WERI-Rb-1 (cell line): ENCODE measurements at places on chromosomes 6 and 20.

- peak; percentile 88 for DNase-seq
Observed at GRCh38 chr6:47097092-47097945, 55.2 kb upstream of the ADGRF1 start.

DNA sequence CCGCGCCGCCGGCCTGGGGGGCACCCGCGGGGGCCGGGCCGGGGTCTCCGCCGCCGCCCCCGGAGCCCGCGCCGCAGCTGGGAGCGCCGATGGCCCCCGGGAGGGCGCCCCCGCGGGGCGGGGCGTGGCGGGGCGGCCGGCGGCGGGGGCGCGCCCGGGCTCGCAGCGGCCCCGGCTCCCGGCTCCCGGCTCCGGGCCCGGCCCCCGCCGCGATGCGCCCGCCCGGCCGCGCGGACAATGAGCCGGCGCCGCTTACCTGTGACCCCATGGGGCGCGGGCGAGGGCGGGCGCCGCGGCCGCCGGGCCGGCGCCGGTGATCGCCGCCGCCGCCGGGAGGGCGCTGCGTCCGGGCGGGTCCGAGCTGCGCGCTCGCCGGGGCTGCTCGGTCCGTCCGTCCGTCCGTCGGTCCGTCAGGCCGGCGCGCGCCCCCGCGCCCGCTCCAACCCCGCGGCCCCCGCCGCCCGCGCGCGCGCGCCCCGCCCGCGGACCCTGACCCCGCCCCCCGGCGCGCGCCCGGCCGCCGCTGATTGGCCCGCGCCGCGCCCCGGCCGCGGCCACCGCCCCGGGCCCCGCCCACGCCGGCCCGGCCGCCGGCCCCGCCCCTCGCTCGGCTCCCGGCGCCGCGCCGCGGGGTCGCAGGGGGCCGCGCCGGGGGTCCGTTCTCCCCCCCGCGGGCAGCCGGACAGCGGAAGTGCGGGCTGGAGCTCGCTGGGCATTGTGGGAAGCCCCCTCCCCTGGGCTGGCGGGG lies at the start of gene ZBTB46:
Gene ZBTB46, minus strand, starts transcription at position 424 of the 748 bp plus-strand sequence. CDS start 40,507 bp downstream, outside the sequence.
- DNase-seq: no peak

- no peak for DNase-seq
Observed at GRCh38 chr20:23224806-23225205, 125.8 kb upstream of the NXT1 start.

GRCh38 chr6:96836631-96837080 lies 621 bp downstream of the GPR63 start:
- no peak for DNase-seq

- peak; percentile 14 for DNase-seq
Observed at GRCh38 chr20:36919715-36920333, 31.7 kb downstream of the SAMHD1 start.

- no peak for DNase-seq
Observed at GRCh38 chr20:45782890-45783289, 8.8 kb downstream of the WFDC3 start.

DNA sequence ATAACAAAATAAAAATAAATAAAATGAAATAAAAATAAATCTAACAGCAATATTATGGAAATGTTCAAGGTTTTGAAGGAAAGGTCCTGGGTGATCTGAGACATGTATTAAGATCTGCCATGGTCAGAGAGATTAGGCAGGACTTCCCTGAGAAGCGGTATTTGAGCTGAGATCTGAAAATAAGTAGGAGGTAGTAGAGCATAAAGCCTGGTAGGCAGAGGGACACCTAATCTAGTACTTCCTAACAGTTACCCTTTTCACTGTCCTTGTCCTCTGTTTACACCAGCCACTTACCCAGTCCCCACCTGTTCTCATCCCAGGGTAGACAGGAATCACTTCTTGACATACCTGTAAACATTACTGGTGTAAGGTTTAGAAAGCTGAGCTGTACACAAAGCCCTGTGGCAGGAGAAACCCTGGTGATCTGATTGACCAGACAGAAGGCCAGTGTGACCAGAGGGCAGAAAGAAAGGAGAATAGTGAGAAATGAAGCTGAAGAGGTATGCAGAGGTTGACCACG lies 8.3 kb upstream of the ZNF318 start:
- DNase-seq: no peak

DNA sequence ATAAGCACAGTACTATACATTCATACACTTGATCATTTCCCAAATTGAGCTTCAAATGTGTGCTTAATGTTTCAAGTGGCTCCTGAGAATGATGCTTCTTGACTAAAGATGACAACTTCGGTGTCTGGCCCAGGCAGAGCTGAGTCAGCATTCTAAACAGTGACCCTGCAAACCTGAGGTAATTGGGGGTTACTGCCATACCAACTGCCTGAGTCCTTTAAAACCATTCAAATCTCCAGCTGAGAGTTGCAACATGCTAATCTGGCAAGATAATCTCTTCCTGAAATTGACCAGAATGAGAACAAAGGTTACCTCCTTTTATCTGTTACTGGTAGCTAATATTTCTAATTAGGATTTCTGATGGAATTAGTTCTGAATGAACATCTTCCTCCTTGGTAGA lies 8.2 kb downstream of the BACH2 start:
- DNase-seq: peak; percentile 36

DNA sequence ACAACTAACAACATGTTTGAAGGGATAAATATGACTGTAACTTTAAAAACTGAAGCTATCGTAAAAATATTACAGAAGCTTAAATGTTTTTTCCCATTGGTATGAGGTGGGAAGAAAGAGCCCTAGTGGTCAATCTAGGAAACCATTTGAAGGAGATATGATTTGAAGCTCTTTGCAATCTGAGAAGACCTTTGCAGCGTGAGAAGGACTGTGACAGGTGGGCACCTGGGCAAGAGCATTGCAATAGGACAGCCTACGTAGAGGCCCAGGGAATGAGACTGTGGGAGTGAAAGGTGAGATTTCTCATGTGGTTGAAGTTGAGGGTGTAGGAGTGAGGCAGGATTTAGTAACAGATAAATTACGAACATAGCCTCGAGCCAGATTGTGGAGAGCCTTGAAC lies 108.0 kb upstream of the PDE7B start:
- DNase-seq: no peak

- DNase-seq: no peak
Observed at GRCh38 chr6:126118058-126118755, 131.9 kb downstream of the TRMT11 start.

GRCh38 chr6:29723262-29723665 lies at the start of gene HLA-F:
Gene HLA-F (plus strand): TSS chr6:29723434. CDS start chr6:29723464, 30 bp downstream.
- DNase-seq: peak; percentile 92

- no peak for DNase-seq
Observed at GRCh38 chr6:11493974-11494373, 43.6 kb upstream of the TMEM170B start.

- no peak for DNase-seq
Observed at GRCh38 chr6:38984723-38985122, 63.9 kb upstream of the GLP1R start.

DNA sequence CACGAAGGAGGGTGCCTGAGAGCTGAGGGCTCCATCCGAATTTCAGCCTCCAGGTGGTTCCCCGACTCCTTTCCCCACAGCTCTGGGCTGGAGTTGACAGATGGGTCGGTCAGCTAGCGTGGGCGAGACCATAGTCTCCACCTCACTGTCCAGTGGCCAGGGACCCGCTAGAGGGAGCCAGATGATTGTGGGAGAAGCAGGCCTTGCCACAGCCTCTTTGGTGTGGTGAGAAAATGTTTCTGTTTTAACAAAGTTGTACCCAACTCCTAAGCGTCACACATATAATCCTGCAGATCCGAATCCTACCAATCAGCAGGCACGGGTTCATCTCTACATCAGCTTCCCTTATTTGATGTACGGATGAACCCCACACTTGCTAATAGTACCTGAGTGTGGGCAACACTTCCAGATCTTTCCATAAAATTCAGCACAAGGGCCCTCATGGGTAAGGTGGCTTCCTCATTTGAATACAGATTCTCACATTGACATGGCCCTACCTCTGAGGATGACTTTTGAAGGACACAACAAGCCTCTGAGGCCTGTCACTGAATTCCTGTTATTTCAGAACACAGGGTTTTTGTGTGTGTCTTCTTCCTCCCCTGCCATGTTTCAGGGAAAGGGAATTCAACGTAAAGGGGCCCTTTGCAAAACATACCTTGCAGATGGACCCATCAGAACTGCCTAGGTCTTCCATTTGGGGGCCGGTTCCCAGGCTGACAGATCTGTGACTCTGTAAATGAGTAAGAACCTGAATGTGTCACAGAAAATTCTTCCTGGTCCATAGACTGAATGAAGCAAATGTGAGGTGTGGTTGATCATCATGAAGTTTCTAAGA lies 103.2 kb upstream of the DUSP22 start:
- DNase-seq: peak; percentile 97
